ENCODE measurements at places on chromosomes 4 and X.

DNA sequence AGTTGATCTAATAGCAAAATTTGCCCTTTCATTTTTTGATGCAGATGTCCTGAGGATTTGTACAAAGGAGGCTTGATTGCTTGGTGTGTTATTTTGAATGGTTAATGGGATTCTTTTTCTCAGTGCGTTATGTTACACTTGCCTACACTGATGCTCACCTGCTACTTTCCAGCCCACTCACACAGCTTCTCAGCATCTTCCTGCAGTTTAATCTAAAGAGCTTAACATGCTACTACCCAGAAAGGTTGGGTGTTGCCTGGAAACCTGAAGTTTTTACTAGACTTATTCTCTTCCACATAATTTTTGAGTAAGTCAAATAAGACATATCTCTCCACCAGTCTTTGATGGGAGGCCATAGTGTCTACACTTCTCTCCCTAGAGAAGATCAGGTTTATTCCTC, 9.9 kb upstream of the GPR101 start:
- no peak for DNase-seq

DNA sequence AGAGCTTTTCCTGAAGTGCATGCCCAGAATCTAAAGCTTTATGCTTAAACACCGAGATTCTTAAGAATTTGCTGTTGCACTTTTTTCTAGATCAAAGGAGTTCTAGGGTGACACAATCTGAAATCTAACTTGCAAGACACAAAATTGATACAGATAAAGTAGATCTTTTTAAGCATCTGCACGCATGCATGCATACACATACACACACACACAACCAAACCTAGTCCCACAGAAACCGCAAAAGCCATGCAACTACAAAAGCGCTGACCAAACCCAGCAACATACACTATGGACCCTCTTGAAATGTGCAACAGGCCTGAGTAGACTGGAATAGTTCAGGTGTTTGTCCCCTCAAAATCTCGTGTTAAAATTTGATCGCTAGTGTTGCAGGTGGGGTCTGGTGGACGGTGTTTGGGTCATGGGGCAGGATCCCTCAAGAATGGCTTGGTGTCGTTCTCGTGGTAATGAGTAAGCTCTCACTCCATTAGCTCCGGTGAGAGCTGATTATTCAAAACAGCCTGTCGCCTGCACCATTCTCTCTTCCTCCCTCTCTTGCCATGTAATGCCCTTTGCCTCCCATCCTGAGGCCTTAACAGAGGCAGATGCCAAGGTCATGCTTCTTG, 52.7 kb downstream of the IRF2 start:
- no peak for DNase-seq

- DNase-seq, result no peak
Measured at GRCh38 chrX:154321594-154321993, 26.0 kb downstream of the TKTL1 start.

DNA sequence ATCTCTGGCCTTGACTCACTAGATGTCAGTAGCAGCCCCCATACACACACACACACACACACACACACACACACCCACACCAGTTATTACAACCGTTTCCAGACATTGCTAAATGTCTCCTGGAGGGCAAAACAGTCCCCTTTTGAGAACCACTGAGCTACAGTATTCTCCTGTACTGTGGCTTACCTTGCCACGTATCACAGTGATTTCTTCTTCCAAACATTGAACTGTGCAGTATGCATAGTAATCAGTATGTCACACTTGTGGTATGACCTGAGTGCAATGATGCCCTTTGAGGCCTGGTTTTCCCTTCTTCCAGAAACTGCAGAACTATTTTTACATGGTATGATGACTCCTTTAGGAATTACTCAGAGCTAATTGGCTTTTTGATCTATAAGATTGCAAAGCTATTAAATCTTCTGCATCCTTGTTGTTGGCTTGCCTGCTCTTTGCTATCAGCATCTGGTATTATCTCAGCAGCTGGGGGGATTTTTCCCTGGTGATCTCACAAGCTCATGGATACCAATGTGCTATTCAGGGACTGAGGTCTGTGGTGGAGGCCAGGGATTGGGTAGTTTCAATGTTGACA, 3.6 kb upstream of the THOC2 start:
- no peak for DNase-seq

GRCh38 chr4:102862016-102862415, 6.8 kb upstream of the CISD2 start:
- DNase-seq, result no peak

DNA sequence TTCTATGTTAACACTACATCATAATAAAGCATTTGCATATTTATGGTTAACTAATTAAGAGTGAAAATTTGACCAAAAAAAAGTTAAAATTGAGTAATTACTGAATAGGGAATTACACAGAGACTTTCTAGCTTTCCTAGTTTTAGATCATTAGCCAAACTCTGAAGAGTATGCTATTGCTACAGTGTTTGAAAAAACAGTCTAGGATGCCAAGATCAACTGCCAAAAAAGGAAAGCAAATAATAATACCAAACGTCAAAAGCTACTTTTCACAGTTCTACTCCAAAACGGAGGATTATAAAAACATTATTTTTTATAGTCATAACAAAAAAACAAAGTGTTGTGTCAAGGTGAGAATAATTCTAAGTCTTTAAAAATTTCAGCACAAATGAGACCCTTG, 359.8 kb upstream of the CTSO start:
- no peak for DNase-seq

DNA sequence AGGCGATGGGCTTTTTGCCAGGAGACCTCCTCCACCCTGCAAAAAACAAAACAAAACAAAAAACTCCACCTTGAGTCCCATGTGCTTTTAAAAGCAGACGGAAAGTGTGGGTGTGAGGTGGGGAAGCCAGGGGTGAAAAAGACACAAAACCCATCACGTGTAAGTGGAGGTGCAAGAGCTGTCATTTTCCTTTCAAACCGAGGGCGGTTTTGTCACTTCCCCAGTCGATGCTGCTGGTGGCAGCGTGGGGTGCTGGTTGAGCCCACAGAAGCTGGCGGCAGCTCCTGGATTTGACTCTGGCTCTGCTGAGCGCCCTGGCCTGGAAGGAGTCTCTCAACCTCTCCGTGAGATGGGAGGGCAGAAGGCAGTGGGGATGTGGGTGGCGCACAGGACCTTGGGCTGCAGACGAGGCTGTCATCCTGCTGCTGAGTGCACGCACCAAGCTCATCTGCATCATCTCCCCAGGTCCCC, 110.0 kb downstream of the PSAPL1 start:
- no peak for DNase-seq

- DNase-seq, result no peak
Measured at GRCh38 chrX:16853537-16853936, 16.6 kb downstream of the RBBP7 start.

- DNase-seq, result no peak
Measured at GRCh38 chr4:45006078-45006477, 279.7 kb upstream of the GNPDA2 start.

DNA sequence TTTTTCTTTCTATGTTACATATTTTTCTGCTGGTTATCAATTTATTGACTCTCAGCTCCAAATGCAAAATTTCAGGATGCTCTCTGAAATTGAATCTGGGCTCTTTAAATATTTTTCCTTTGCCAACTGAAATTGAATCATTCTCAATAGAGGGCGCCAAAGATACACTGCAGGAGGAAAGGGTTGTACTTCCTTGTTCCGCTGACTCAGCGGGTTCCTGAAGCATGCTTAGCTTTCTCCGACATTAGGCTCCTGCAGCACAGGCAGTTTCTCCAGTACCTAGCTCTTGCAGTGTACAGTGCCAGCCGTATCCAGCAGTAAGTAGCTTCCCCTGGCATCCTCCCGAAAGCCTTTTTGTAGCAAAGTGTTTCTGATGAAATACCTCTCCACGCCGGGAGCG, 28.8 kb upstream of the CFAP47 start:
- DNase-seq, result no peak

GRCh38 chrX:85084770-85085393, 81.2 kb downstream of the APOOL start:
- peak; percentile 7 for DNase-seq

DNA sequence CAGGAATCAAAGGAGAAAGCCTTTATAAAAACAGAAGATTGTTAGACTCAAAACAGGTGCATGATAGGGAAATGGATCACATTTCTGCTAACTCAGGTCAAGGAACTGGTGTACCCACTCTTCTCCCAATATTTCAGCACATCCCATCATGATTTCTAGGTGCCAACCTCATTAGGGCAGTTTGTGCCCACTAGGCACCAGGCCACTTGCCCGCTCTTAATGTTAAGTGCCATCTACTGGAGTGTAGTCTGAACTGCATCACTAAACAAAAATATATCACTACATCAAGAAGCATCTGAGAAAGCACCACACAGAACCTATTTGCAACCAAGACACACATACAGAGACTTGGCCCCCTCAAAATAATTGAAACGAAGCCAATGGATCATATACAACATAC, 140.4 kb upstream of the GRID2 start:
- DNase-seq, result no peak

Measured in posterior cingulate gyrus (tissue), 11 donors.